ENCODE measurements at places on chromosomes 3 and 15.
A peak's percentile ranks its signal among the peaks of the same experiment; 100 is the strongest.

GRCh38 chr3:16114429-16114828 is 60.1 kb upstream of the GALNT15 start:
- no peak for DNase-seq

DNA sequence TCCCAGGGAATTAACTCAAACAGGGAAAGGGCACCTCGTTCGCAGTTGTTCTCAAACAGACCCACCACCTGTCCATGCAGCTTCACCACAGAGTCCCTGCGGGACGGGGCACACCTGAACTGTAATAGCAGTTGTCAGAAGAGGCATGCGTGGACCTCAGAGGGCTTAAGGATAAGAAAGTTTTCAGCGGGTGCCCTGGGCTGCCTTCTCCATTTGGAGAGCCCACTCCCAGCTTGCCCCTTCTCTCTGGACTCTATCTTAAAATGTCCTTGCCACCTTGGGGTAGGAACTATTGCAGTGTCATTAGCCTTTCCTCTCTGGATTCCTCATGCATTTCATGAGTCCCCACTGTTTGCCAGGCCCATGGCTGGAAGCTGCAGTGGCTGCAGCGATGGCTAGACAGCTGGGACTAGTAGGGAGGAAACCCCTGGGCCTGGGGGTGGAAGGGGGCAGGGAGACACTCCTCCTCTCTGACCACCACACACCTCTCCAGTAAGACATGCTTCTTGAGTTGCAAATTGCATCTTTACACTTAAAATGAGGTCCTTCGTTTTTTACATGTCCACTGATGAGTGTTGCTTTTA is 33.5 kb downstream of the PDIA5 start:
- no peak for DNase-seq

GRCh38 chr3:59866076-59866475 is 816.3 kb upstream of the CFAP20DC start:
- no peak for DNase-seq

DNA sequence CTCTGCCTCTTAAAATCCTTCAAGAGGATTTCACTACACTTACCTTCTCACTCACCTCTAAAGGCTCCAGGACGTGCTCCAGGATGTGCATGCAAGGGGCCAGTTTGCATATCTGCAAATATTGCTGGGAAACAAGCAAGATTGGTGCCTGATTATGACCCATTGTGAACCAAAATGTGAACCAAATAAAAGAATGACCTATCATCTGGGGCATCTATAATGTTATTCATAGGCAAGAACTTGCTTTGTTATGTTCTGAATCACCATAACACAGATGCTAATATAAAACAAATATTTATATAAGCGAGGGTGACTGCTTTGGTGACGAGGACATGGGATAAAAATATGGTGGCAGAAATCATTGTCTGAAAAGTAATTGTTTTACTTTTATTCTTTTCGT is 5.5 kb downstream of the IL12A start:
- no peak for DNase-seq

DNA sequence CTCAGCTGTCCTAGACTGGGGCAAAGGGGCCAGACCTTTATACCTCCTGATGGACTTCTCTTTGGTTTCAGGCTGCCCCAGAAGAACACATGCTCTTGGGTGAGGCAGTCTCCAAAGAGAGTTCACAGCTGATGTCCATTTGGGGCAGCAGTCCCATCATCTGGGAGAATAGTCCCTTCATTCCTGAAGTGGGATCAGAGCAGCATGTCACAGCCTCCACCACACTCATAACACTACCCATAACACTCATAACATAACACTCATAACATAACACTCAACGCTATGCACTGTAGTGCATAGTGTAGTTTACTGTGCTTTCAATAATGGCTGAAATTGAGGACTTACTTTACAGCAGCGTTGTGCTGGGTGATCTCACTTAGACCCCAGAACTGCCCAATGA is 36.7 kb upstream of the PLCL2 start:
- no peak for DNase-seq

- DNase-seq: no peak
Observed at GRCh38 chr3:189507856-189508255, 123.3 kb upstream of the TP63 start.

- no peak for DNase-seq
Observed at GRCh38 chr3:147940405-147941193, 531.4 kb downstream of the ZIC1 start.

DNA sequence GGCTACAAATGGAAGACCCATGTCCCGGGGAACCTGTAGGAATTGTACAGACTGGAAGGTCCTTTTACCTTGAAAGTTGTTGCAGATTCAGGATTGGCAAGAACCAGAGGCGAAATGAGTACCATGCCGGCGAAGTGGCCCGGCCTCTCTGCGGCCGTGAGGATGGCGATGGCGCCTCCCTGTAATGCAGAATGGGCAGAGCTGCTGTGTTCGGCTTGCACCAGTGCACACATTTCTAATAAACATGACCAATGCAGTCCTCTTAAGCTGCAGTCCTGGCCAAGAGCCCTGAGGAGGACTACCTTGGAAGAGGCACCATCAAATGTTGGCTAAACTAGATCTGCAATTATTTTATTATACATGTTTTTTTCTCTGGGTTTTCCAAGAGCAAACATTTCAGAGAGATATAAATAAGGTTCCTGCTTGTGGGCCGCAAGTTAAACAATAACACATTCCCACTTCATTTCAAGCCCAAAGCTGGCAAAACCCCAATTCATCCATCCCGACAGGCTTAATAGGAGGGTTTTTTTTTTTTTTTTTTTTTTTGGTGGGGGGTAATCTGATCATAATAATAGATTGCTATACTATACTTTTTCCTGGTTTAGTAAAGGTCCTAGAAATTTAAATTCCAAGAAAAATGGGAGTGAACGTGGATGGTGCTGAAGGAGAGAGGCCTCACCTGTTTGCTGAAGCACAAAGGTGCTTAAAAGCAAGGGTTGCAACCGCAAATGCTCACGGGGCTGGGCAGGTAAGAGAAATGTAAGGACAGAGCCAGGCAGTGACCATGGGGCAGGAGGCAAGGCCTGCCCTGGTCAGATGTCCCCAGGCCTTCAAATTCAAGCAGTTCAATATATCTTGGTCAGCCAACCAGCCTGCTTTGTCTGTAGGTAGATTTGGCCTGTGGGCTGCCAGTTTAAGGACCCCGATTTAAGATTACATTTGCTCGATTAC is 48.5 kb downstream of the ABTB1 start:
- DNase-seq: no peak

DNA sequence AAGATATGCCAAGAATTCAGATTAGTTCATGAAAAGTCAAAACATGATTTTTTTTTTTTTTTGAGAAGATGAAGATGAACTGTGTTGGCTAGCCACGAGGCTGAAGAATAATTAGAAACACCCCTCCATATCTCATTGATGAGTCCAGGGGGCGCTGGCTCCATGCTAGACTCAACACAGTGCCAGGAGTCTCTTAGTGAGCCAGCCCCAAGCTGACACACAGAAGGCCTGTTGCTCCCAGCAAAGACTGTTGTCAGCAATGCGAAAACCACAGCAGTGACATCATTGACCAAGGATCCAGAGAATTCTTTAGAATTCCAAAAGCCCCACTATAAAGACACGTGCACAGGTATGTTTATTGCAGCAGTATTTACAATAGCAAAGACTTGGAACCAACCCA is 185.2 kb downstream of the ANXA2 start:
- DNase-seq: no peak

DNA sequence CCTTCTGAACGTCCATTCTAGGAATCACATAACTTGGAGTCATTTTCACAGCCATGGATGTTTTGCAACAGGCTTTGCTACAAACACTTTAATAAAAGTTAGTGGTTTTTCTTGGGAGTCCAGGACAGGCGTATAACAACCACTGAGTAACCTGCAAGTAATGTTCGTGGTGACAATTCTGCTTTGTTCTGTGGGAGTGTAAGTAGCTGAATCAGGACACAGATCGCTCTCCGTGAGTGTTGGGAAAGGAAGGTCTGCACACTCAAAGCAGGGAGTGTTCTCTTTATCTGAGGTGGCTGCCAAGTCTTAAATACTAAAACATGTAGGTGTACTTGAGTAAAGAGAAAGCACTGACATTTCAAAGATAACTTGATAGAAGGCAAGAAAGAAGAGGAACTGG is 7.9 kb upstream of the BNC1 start:
- DNase-seq: no peak

GRCh38 chr3:171219258-171219657 is 192.7 kb upstream of the SLC2A2 start:
- DNase-seq: no peak

- DNase-seq: no peak
Observed at GRCh38 chr3:72897758-72898007, 9.8 kb downstream of the GXYLT2 start.

DNA sequence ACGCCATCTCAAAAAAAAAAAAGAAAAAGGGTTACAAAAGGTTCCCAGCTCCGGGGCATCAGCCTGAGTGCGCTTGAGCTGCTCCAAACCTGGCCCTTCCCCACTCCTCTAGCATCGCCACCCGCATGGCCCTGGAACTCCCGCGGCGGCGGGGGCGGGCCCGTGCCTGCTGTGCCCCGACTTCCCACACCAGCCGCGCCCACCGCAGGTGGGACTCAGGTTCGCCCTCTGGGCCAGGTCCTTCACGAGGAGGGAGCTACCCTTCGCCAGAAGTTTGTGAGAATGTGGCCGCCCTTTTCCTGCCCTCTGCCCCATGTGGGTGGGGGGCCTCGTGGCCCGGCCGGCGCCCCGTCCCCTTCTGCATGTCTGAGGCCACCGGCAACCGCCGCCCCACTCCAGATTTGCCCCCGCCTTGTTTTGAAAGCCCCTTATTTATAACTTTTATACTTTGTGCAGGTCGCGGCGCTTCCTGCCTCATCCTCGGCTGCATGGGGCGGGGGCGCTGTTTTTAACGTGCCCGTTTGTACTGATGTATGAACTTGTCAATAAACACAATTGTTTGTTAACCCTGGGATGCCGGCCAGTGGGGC is 507 bp upstream of the JMJD7 start:
- DNase-seq: peak; percentile 13

DNA sequence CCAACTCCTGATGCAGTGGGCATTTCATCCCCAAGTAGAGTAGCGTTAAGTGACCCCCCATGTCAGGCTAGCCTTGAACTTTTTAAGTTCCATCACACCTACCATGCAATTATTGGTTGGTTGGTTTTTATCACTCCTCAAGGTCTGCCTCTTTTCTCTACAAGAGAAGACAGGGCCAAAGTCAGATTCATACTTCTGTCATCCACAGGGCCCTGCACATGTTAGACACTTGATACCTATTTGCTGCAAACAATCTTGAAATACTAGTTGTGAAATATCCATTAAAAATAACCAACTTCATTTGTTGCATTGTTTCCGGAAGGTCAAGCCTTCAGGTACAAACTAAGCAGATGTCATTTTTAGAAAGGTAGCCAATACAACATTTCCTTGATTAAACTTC is 1.2 kb downstream of the CMSS1 start:
- DNase-seq: no peak

DNA sequence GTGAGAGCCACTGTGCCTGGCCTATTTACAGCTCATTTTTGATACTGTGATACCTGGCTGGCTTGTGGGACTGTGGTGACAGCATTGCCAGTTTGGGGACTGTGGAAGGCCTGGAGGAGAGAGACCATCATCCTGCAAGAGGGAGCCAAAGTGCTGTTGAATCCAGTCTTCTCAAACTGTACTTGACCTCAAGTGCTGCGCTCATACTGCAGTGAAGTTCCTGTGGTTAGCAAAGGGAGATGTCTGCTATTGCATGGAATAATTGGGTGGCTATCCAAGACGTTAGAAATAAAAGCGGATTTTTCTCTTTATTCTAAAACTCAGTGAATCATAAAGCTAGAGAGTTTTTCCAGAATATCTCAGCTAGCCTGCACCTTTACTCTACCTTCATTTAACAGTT is 83.4 kb downstream of the CCK start:
- no peak for DNase-seq

GRCh38 chr3:37096975-37097374 is 77.4 kb downstream of the LRRFIP2 start:
- DNase-seq: no peak

- peak; percentile 92 for DNase-seq
Observed at GRCh38 chr3:157088601-157089454, 71.1 kb downstream of the CCNL1 start.

DNA sequence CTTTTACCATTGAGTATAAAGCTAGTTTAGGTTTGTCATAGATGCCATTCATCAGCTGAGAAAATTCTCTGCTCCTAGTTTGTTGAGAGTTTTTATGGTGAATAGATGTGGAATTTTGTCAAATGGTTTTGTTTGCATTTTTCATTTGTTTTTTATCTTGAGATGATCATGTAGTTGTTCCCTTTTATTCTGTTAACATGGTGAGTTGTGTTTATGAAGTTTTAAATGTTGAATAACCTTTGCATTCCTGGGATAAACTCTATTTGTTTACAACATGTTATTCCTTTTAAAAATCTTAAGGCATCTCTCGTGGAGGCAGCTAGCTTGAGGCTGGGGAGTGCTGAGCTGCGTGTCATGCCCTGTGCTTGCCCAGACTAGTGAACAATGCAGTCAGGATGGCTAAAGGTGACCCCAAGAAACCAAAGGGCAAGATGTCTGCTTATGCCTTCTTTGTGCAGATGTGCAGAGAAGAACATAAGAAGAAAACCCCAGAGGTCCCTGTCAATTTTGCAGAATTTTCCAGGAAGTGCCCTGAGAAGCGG is 48.5 kb downstream of the ANAPC13 start:
- no peak for DNase-seq

GRCh38 chr3:146280864-146281263 is 30.0 kb upstream of the PLSCR4 start:
- DNase-seq: no peak

DNA sequence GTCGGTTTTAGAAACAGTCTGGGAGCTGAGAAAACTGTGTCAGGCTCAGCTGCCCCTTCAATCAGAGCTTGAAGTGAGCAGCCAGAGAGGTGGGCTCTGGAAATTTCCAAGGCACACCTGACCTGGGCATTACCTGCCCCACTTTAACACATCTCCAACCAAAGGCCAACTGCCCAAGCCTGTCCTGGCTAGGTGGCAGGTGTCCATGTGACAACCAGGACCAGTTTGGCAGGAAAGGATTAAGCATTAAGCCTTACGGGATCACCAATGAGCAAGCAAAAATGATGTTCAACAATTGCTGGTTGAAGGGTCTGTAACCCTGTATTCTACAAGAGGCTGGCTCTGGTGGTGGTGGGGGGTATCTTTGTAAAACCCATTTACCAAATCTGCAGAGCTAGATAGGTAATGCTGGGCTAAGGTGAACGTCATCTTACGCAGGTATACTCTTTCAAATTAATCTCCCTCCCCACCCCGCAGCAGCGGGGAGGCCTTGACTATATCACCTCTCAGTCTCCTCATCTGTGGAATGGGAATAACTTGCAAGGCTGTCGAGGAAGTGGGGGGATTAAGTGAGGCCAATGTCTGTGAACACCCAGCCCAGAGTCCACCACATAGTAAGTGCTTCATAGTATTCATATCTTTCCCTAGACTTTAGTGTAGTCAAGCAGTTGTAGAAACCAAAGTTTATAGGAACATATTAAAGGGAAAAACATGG is 183.2 kb downstream of the MEGF11 start:
- no peak for DNase-seq

DNA sequence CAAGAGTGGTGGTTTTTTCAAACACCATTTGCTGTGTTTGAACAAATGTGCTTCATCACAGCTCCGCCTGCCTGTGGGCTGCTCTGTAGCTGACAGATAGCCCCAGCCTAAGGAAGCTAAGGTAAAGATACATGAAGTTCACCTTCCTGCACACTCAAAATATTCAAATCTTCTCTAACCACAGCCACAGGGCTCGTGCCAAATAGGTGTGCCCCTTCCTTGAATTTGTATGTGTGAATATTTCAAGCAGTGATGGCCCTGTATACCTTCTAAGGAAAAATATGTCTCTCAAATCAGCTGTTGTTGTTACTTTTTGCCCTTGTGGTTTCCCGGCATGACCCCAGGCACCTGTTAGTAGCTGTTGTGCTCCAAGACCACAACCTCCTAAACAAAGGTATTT is 92.8 kb downstream of the CCNL1 start:
- DNase-seq: no peak

All from activated CD4-positive, alpha-beta T cell treated with anti-CD3 and anti-CD28 coated beads, Interleukin-2, amount 50 U/mL, for 4 hours (primary cell).